Nasal cavity respiratory epithelium epithelial cell of viscerocranial mucosa (primary cell): ENCODE measurements at places on chromosomes 4 and X. TPM values are rescaled to one million over a fixed set of nuclear protein-coding genes. Genes with fewer than 3 reads are reported as not detected.

The PDHA1 gene
- total RNA-seq, result 96.7 and 175 TPM in 2 replicates

The SMIM10L2A gene
- 2.5 and 2.7 TPM in 2 replicates for total RNA-seq

The TXLNG gene
- total RNA-seq, result 14.4 and 26.6 TPM in 2 replicates

The SPANXN4 gene
- not detected in 2 replicates for total RNA-seq

The TXK gene
- total RNA-seq, result 0.34 and 0.57 TPM in 2 replicates
